ENCODE measurements at places on chromosomes 2 and 18.

GRCh38 chr2:8568543-8569302, 113.1 kb upstream of the ID2 start:
- no peak for DNase-seq

GRCh38 chr18:10424585-10425307, 29.7 kb upstream of the APCDD1 start:
- peak; percentile 44 for DNase-seq

- no peak for DNase-seq
Observed at GRCh38 chr18:32846896-32847295, 74.1 kb upstream of the KLHL14 start.

GRCh38 chr18:74532511-74533025, 1.7 kb upstream of the CNDP1 start:
- no peak for DNase-seq

- DNase-seq: no peak
Observed at GRCh38 chr2:29742656-29743055, 178.7 kb downstream of the ALK start.

- no peak for DNase-seq
Observed at GRCh38 chr2:240791821-240792628, 28.0 kb downstream of the KIF1A start.
